Progenitor cell of endocrine pancreas (in vitro differentiated cells): ENCODE measurements at places on chromosomes 4 and X. TPM values are rescaled to one million over a fixed set of nuclear protein-coding genes. Genes with fewer than 3 reads are reported as not detected.

The IQCM gene
- not detected in 2 replicates for total RNA-seq

DNA sequence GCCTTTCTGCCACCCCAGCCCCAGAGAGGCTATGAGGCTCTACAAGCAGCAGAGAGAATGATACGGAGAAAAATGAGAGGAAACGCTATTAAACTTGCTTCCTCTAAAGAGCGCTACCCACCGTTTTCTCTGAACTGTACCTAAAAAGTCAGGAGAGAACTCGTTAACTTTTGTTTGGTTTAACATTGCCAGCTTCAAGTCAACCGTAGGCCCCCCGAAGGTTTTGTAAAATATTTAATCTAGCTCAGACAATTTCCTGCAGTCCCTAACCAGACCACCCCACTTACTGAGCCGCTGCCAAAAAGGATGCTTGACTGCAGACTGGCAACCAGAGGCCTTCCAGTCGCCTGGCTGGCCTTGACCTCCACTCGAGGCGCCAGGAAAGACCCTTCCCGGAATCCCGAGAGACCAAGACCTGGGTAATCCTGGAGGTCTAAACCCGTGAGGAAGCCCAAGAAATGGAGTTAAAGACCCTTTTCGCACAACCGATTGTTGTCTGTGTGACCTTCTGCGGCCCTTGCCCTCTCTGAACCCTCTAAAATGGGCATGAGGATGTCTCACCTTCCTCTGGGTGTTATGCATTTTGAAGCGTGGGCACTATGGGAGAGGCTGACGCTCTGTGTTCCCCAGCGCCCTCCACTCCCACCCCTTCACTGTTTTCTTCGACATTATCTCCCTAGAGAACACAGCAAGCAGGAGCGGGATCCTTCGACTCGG, 86.3 kb downstream of the BCOR start:
- DNase-seq = no peak

DNA sequence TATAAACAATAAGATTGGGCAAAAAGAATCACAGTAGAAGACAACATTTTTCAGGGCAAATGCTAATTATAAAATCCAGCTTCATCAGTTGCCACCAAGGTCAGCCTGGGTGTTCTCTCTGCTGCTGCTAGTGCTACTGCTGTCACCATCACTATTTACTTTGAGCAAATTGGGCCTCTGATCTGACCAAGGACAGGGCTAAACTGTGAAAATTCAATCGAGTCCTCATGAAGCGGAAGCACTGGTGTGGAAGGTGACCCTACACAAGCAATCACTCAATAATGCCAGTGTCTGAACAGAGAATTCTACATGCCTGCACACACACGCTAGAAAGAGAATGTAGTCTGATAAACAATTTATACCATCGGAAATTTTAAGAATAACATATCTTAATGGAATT, 122.9 kb upstream of the TTC29 start:
- no peak for DNase-seq

DNA sequence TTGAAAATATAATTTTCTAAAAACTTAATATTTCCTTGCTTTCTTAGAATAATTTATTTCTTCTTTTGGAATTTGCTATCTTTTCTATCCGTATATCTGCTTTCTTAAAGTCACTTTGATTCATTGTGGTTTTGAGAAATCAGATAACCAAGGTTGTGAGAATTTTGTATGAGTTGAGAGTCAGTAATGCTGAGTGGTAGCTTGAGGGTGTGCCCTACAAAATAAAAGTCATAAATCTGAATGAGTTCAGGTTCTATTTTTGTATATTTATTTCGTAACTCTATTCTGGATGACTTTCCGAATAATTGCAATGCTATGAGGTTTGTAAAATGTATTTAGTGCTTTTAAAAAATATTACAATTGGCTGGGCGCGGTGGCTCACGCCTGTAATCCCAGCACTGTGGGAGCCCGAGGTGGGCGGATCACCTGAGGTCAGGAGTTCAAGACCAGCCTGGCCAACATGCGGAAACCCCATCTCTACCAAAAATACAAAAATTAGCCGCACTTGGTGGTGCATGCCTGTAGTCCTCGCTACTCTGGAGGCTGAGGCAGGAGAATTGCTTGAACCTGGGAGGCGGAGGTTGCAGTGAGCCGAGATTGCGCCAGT, 8.9 kb downstream of the COPS4 start:
- no peak for DNase-seq

GRCh38 chrX:12352922-12353321, 214.6 kb downstream of the FRMPD4 start:
- DNase-seq = no peak
